ENCODE measurements at places on chromosomes 6 and 20. TPM values are rescaled to one million over a fixed set of nuclear protein-coding genes. Genes with fewer than 3 reads are reported as not detected.

GRCh38 chr6:46175446-46175845, 4.7 kb upstream of the ENPP5 start:
- no peaks in the 10 kb centered on the region for H3K27me3 ChIP-seq
- H3K4me3 ChIP-seq, result no peak overlapping the region
- H3K36me3 ChIP-seq, result no peaks in the 10 kb centered on the region
- no peak overlapping the region for H3K27ac ChIP-seq
- H3K4me1 ChIP-seq, result no peaks in the 10 kb centered on the region
- DNase-seq, result no peak

The BTN1A1 gene
- total RNA-seq, result 0.60 TPM

GRCh38 chr20:42360621-42361020, 742.4 kb upstream of the CHD6 start:
- no peaks in the 10 kb centered on the region for H3K36me3 ChIP-seq
- no peak overlapping the region for H3K4me3 ChIP-seq
- H3K4me1 ChIP-seq, result no peaks in the 10 kb centered on the region

DNA sequence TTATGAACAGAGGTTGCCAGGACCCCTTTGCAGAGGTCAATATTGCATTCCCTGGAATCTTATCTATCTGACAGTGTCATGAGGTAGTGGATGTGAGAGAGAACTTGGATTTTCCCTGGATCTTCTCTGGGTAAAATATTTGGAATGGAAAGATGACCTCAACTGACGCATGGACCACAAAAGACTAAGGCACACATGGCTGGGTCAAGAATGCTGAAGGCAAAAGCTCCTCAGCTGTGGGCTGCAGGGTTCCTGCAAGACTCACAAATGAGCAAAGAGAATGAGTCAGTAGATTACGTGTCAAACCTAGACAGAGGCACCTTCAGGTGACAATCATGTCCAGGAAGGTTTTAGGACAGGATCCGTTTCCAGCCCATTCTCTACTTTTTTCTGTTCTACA, 484.0 kb downstream of the C6orf118 start:
- H3K4me3 ChIP-seq, result no peak overlapping the region
- H3K27ac ChIP-seq, result no peak overlapping the region

GRCh38 chr20:60116128-60116909, 158.1 kb downstream of the CDH26 start:
- H3K27ac ChIP-seq, result no peak overlapping the region
- no peak overlapping the region for H3K4me3 ChIP-seq
- peaks cover 4% of the 10 kb centered on the region for H3K27me3 ChIP-seq
- H3K36me3 ChIP-seq, result no peaks in the 10 kb centered on the region
- H3K4me1 ChIP-seq, result no peaks in the 10 kb centered on the region
- no peak for DNase-seq

GRCh38 chr6:38024908-38025307, 205.4 kb downstream of the ZFAND3 start:
- H3K4me1 ChIP-seq, result no peaks in the 10 kb centered on the region
- H3K27ac ChIP-seq, result no peak overlapping the region
- H3K36me3 ChIP-seq, result no peaks in the 10 kb centered on the region
- no peak for DNase-seq

- H3K4me1 ChIP-seq, result peaks cover 8% of the 10 kb centered on the region
- H3K27me3 ChIP-seq, result no peaks in the 10 kb centered on the region
- H3K4me3 ChIP-seq, result no peak overlapping the region
- DNase-seq, result no peak
- no peak overlapping the region for H3K27ac ChIP-seq
Observed at GRCh38 chr20:1777476-1777820, 117.8 kb upstream of the SIRPA start.
